Muscle of back (tissue), 13 donors: ENCODE measurements at places on chromosomes 13 and 19.

DNA sequence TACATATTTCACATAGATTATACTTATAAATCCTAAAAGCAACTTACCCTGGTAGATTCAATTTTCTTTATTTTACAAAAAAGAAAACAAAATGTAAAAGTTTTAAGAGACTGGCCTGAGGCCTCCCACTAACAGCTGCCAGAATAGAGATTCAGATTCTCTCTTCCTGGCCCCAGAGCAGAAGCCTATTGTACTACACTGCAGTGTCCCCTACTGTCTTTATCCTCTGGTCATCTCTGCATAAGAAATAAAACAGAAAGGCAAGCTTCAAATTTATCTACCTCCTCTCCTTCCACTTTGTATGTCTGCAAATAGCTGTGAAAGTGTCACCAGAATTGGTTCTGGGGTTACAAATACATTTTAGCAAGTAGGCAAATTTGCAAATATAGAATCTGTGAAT, 1004.1 kb upstream of the PCDH9 start:
- DNase-seq: peak; percentile 38

DNA sequence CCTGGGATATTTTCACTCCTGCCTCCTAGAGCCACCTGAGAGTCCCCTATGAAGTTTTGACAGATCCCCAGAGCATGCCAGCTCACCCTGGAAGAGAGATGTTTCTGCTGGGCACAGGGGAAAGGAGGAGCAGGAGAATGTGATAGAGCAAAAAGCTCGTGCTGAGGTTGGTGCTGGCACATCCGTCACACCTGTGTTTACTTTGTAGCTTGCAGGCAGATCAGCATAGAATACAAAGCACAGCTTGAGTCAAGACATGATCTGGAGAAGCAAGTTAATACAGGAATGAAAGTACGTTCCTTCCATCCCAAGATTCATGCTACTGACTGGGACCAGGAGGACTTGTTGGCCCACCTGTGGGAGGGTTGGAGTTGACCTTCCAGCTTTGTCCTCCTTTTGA, 46.1 kb downstream of the HSPH1 start:
- no peak for DNase-seq

DNA sequence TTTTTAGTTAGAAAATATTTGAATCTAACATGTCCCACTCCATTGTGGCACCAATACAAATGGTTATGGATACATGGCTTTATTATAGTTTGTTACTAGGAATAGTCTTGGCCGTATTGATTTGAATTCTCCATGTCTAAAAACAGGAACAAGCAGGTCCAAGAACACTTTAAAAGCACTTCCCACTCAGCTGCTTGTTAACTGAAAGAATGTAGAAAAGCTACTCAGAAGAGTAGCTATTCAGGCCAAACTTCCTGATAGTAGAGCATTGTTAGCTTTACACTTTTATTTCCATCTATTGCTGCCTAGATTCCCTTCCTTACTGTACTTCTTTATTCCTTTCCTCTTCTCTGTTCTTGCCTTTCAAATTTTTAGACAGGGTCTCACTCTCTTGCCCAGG, 6.9 kb downstream of the PIBF1 start:
- DNase-seq: no peak

DNA sequence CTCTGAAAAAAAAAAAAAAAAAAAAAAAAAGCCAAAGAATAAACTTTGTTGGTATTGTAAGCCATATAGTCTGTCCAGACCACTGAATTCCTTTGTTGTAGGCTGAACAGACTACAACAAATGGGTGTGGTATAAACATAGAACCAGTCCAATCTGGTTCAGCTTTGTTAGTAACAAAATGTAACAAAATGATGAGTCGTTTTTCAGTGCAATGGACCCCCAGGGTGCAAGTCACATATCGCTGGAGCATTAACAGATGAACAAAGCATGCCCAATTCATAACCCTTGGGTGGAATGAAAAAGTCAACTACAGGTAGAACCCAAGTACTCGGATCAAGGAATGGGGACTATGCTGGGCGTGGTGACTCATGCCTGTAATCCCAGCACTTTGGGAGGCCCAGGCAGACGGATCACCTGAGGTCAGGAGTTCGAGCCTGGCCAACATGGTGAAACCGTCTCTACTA, 13.6 kb upstream of the FCHO1 start:
- no peak for DNase-seq

- peak; percentile 88 for DNase-seq
Measured at GRCh38 chr13:109700176-109700575, 86.2 kb downstream of the IRS2 start.

DNA sequence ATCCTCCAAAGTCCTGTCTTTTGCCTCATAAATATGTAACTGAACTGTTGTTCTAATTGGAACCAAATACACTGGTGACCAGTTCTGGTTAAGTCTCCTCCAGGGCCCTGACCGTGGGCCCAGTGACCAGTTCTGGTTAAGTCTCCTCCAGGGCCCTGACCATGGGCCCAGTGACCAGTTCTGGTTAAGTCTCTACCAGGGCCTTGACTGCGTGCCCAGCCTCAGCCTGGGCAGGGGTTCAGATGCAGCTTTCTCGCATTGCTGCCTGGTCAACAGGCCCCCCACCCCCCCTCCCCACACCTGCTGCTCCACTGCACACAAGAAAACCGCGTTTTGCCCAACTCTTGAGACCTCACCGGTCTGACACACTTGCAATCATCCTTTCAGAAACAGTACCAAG, 3.8 kb upstream of the GRTP1 start:
- no peak for DNase-seq

GRCh38 chr19:14301150-14301549, 80.1 kb upstream of the ADGRE5 start:
- DNase-seq: no peak

GRCh38 chr19:6772028-6772865, at the start of gene VAV1:
VAV1 (plus strand) TSS chr19:6772708; CDS start chr19:6772808, 100 bp downstream.
- DNase-seq: no peak

DNA sequence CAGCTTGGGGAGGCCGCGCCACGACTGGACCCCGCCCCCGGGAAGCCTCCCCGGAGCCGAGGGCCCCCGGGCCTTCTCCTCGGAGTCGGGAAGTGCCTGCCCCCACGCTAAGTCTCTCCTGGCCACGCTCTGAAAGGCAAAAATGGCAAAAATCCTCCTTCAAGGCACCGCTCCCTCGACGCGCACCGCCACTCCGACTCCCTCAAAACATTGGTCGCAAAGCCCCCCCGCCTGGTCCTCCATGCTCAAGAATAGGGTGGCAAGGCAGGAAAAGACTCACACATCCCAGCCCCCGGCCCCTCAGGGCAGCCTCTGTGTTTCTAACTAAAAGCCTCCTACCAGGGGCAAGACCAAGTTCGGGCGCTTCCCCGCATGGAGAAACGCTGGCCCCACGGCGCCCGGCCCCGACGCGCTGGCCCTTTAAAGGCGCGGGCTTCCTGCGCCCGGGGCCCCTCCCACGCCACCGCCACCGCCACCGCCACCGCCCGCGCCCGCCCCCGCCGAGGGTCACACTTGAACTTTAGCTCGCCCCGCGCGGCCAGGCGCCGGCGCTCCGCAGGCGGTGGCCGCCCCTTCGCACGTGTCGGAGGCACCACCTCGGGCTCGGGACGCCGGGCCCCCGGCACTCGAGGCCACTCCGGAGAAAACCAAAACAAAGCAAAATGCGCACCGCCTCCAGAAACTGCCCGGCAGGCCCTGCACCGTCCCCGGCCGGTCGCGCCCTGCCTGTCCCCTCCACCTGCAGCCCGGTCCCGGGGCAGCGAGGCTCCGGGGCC, 1.9 kb downstream of the FOXO1 start:
- peak; percentile 61 for DNase-seq

- peak; percentile 85 for DNase-seq
Measured at GRCh38 chr13:110396913-110397381, 89.9 kb downstream of the COL4A2 start.

- no peak for DNase-seq
Measured at GRCh38 chr19:49836176-49837008, 14.6 kb upstream of the PTOV1 start.

GRCh38 chr13:50892210-50892944, 17.2 kb upstream of the RNASEH2B start:
- DNase-seq: no peak

DNA sequence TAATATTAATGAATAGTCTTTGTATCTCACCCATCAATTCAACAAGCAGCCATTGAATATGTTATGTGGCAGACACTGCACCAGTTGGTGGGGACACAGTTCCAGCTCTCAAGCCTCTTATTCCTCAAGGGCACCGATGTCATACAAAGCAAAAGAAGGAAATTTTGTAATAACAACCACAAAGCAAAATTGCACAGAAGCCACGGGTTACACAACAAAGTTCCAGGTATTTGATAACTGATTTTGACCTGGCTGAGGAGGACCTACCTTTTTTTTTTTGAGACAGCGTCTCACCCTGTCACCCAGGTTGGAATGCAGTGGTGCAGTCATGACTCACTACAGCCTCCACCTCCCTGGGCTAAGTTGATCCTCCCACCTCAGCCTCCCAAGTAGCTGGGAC, 266.7 kb downstream of the FOXO1 start:
- DNase-seq: no peak

DNA sequence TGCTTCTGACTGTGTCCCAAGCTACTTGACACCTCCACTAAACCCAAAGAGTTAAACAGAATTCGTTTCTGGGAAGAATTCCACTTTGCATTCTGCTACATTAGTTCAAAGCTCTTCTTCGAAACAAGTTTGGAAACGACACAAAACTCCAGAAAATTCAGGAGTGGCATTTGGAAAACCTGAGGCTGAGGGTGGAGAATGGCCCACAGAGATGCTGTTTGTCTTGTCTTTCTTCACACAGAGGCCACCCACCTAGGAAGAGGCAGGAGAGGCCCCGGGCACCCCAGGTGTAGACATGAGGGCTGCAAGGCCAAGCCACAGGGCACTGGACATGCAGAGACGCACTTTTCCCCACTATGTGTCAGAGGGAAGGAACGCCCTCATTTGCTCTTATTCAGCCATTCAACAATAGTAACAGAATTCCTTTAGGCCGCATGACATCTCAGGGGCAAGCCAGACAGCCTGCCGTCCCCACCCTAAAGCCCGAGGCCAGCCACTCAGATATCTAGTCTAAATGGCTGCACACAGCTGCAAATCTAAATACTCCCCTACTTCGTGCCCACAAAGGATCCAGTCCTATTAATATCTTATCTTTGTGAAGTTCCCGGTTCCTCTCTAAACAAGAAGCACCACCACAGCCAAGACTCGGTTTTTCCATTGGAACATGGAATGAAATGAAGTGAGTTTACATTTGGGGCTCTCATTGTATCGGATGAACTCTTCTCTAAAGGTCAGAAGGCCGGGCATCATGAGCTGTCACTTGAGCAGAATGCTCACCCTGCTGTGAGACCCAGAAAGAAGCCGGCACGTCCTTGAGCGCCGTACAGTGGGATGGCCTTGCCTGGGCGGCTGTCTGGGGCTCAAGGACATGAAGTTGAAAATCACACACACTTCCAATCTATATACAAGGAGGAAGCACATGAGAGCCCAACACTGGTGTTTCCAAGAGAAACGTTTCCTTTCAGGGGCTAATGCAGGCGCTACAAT, 19.8 kb downstream of the COL4A1 start:
- no peak for DNase-seq

DNA sequence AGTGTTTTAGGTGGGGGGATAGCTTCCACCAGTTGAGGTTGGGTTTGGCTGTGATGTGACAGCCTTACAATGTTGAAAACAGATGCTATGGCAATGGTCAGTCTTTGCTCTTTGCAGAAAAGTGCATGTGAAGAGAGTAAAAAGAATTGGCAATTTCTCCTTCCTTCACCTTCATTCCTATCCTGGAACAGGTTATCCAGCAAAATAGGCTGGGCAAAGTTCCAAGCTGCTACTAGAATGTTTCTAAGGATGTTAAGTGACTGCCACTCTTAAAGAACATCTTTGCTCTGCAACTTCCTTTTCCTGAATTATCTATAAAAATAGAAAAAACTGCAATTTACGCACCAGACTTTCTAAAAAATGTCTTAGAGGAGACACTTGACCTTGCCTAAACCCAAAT, 50.1 kb upstream of the MYCBP2 start:
- no peak for DNase-seq

DNA sequence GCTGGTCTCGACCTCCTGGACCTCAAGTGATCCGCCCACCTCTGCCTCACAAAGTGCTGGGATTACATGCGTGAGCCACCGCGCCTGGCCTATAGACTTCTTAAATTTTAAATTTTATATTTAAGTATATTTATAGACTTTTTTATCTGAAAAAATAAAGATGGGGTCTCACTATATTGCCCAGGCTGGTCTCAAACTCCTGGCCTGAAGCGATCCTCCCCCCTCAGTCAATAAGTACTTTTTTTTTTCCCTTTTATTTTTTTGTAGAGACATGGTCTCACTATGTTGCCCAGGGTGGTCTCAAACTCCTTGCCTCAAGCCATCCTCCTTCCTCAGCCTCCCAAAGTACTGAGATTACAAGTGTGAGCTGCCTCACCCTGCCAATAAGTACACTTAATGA, 1.9 kb downstream of the SERTAD1 start:
- no peak for DNase-seq

DNA sequence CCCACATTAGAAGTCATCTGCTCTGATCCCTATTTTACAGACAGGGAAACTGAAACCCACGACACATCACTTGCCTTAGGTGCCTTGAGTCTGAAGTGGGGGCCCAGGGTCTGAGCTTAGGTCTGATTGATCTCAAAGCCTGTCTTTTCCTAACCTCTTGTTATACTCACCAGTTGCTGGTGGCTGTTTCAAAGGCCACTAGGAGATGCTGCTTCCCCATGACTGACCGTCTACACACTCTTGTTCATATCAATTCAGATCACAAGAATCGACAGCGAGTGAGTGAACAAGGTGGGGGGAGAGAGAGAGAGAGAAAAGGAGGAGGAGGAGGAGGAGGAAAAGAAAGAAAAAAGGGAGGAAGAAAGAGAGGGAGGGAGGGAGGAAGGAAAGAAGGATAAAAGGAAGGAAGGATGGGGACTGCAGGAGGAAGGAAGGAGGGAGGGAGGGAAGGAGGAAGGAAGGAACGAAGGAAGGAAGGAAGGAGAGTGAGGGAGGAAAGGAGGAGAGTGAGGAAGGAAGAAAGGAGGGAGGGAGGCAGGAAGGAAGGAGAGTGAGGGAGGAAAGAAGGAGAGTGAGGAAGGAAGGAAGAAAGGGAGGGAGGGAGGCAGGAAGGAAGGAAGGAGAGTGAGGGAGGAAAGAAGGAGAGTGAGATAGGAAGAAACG, 3.3 kb downstream of the OR10H1 start:
- DNase-seq: no peak

- DNase-seq: peak; percentile 27
Measured at GRCh38 chr19:42250183-42250665, 4.7 kb downstream of the ERF start.

DNA sequence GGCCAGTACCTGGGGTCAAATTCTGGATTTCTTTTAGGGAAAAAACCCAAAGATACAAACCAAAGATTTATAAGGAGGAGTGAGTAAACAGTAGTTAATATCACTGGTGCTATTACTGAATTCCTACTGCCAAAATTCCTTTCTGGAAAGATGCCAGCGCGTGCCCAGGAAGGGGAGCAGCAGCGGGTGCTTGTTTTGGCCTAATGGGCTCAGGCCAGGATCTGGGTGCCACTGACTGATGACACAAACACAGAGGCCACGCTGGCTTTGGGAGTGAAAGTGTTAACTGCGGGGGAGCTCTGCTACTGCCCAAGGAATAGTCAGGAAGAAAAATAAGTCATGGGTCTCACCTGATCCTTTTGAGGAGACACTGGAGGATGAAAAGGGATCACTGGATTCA, 61.2 kb downstream of the KLF2 start:
- no peak for DNase-seq
